ENCODE measurements at places on chromosomes 4 and X.

GRCh38 chr4:163707873-163708272 lies 213.4 kb downstream of the TMA16 start:
- no peak for DNase-seq

GRCh38 chrX:134725103-134725690 lies 66.9 kb upstream of the PLAC1 start:
- no peak for DNase-seq

DNA sequence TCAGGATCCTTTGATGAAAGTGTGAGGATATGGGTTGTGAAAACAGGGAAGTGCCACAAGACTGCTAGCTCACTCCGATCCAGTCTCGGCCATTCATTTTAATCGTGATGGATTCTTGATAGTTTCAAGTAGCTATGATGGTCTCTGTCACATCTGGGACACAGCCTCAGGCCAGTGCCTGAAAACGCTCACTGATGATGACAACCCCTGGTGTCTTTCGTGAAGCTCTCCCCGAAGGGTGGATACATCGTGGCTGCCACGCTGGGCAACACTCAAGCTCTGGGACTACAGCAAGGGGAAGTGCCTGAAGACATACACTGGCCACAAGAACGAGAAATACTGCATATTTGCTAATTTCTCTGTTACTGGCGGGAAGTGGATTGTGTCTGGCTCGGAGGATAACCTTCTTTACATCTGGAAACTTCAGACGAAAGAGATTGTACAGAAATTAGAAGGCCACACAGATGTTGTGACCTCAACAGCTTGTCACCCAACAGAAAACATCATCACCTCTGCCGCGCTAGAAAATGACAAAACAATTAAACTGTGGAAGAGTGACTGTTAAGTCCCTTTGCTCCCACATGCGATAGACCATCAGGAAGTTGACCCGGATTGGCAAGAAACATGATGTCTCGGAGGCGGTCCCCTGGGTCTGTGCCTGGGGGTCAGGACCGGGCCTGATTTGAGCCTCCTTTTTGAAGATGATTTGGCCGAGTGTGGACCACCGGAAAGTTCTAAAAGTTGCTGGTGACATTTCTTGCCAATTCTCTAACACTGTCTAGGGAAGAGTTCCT lies 22.2 kb downstream of the LIAS start:
- DNase-seq: no peak

DNA sequence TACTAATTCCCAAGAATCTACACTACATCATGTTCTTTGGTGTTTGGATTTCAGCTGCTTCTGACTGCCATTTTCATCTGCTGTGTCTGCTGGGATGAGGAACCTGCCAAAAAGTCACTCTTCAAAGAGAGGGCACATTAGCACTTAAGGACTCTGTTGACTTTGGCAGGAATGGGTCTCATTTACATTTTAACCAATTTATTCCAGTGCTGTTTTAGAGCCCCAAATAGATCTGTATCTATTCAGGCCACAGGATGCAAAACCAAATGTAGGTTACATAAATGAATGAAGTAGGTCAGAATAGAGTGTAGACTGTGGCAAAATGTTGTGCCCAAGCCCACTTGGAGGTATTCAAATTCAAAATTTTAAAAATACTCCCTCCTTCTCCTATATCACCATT lies 14.4 kb downstream of the TXK start:
- no peak for DNase-seq

GRCh38 chrX:136146614-136147314 lies 569 bp upstream of the FHL1 start:
- no peak for DNase-seq

DNA sequence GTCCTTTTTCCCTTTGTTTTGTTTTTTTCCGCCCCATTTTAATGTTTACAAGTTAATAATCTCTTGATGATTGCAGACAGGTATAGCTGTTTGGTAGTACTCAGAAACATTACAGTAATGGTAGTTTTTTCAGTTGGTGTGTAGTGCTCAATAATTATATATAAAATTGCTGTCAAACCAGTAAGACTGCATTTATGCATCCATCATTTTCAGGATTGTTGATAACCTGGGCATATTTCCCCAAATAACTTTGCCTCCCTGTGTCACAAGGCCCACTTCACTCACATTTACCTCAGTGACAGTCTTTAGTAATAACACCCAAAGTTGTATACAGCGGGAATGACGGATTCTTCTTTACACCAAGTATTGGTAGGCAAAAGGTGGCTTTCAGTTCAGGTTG lies 16.1 kb downstream of the ARFIP1 start:
- no peak for DNase-seq

DNA sequence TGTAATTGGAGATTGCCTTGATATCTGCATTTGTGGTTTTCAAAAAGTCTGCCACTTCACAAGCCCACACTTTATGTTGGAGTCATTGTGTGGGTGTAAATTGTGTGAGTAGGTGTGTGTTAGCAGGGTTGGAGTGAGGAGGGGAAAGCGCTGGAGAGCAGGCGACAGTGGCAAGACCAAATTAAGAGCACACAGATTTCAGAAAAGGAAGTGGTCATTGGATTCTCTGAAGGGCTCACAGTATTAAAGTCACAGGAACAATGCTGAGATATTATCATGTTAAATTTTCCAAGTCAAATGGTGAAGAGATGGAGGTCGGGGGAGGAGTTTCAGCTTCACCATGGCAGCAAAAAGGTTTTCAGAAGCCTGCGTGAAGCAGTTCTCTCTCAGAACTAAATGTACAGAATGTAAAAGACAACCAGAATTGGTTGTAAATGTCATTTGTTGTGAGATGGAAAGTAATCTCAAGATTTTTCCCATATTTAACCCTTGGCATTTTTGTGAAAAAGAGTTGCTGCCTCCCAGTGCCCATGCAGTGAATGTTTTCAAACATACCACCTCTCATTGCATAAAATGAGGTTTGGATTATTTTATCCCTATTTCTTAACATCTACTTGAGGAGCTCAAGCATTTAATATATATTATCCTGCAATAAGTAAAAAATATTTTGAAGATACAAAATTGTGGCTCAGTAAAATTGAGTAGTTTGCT lies 265.9 kb downstream of the ZNF674 start:
- no peak for DNase-seq

GRCh38 chr4:60657807-60658206 lies 542.3 kb upstream of the ADGRL3 start:
- DNase-seq: no peak

DNA sequence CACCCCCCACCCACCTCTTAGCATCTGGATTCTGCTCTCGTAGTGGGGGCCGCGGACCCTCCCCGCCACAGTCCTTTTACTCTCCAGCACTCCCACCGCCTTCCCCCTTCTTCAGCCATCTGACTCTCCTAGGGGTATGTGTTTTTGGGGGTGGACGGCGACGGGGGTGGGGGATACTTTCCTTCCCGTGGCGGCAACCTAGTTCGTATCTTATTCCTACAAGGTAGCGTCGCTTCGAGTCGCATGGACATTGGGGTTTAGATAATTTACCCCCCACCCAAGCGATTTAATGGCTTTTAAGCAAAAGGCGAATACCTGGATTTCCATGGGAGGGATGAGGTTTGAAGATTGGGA lies 1.3 kb upstream of the BCORL1 start:
- no peak for DNase-seq

- no peak for DNase-seq
These were observed 73.5 kb upstream of the CAMK2D start for GRCh38 chr4:113835005-113835404.

GRCh38 chr4:88108747-88109122 lies 49.7 kb downstream of the ABCG2 start:
- DNase-seq: no peak

DNA sequence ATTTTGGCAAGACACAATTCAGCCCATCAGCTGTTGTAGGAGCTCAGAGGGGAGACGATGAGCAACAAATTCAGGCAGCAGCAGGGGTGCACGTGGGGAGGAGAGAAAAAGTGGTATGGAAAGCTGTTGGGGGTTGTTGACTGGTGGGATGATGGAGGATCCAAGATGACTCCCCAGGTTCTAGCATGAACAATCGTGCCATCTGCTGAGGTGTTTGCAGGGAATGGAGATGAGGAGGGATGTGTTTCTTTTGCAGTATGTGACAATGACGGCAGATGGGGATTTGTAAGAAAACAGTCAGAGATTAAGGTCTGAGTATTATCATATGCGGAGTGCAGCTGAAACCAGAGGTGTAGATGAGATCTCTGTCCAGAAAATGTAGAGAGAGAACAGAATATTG lies 63.3 kb downstream of the SEL1L3 start:
- DNase-seq: no peak
